Stimulated activated memory B cell treated with anti-CD40 and anti-IgM and Interleukin-4, amounts not matched to agents 10 μg/mL and 1 μg/mL and 100 μg/mL, for 72 hours (primary cell): ENCODE measurements at places on chromosomes 12 and 14.

GRCh38 chr12:27709932-27710591 is 570 bp upstream of the MRPS35 start:
- peak; percentile 56 for ATAC-seq

GRCh38 chr12:6225630-6226001 is 25.4 kb downstream of the CD9 start:
- ATAC-seq: no peak

DNA sequence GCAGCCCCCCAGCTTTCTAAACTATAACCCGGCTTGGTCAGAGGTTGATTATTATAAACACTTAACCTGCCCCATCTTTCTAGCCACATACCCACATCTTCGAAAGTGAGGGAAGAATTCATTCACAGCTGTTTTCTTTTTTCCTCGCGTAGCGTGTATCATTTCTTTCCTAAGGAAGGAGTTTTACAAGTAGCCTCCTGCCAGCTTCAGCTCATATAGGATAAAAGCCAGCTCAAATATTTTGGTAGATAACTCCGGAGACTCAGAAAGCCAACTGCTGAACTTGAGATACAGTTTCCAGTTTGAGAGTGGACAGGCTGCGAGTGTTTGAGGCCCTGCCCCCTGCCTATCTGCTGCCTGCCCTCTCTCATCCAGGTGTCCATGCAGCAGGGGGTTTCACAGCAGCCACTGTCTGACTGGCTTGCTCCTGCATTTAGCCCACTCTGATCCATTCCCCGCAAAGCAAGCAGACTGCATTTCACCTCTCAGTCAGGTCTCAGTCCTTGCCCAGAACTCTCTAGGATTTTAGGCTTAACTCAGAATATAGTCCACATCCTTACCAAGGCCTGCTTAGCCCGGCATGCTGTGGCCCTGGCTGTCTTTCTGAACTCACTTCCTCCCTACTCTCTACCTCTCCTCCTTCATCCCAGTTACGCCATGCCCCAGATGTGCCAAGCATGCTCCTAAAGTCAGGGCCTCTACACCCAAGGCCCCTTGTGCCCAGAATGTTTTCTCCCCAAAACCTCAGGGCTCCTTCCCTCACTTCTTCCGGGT is 46.9 kb downstream of the EVL start:
- ATAC-seq: no peak

DNA sequence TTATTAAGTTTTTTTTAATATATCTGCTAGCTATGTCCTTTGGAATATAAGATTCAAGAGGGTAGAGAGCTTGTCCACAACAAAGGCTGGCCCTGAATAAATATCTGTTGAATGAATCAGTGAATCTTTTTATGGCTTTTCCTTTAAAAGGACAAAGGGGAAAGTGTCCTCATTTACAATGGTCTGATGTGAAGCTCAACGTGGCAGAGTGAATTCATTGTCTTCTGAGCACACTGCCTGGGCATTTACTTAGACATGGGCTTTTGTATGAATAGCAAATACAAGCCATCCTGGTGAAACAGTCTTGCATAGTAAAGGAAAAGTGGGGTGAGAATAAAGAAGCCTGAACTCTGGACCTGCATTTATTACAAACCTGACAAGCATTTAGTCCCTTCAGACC is 201.2 kb downstream of the NELL2 start:
- ATAC-seq: no peak

DNA sequence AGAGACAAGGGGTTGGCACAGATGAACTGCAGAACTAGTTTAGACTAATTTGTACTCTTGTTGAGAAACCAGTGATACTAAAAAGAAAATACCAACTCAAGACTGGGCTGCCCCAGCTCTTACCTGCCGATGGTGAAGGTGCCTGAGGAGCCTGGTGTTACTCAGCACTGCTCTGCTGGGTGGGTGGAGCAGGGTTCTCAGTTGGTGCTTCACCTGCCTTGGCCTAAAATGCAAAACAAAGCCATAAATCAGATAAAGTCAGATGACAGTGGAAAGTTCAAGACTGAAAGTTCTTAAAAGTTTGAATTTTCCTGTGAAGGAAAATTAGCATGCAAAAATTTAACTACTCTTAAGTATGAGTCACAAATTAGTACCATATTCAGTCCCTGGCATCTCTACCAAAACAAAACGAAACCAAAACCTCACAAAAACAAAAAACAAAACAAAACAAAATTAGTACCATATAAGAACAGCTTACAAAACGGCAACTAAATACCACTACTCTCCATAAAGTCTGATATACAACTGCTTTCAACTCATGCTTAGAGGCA is 21.9 kb downstream of the YBX3 start:
- ATAC-seq: no peak

DNA sequence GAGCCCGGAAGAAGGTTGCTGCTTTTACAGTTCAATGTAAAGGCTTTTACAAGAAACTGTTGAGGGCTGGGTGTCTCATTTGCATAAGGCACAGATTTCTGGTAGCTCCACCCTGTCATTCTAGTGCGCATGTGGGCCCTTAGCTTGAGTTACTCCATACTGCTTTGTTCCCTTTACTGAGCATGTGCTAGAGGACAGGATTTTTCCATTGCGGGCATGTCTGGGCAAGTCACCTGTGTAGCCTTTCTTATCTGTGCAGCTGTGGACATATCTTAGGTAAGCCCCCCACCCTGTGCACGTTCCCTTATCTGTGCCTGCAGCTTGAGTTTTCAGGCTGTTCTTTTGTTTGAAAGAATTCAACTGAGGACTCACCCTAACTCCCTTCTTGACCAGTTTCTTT is 56.2 kb upstream of the ARHGAP5 start:
- ATAC-seq: no peak

DNA sequence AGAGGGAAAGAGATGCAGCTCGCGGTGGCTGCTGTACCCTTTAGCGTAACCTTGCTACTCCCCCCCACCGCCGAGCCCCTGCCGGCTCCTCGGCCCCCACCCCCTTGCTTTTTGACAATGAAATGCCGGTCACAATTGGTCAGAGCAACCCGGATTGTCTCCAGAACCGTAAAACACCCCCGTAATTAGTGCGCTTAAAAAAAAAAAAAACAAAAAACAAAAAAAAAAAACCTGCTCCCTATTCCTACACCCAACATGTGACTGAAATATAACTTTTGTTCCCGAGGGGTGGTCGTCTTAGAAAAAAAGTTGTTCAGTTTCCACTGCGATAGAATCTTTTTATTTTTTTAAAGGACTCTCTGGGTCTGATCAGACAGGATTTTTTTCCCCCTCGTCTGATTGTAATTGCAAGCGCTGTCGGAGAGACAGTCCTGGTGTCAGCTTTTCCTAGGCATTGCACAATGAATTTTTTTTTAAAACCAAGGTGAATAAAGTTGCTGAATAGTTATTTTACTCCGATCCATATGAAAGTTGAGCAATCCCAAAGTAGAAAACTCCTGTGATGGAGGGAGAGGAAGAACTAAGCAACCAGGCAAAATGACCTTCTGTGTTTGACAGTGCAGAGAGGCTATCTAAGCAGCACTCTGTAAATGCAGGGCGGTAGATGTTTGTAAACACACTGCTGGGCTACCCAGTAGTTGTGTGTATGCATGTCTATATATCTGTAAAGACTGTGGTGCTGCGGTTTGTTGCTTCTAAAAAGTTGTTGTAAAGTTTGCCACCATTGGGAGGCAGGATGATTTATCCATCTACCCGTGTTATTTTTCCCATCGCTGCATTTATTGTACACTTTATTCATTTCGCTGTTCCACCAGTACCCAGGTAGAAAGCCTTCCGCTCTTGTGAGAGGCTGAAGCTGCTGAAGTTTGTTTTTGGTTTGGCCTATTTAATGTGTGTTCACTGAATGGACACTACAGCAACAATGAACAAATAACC is 1.1 kb downstream of the ETV6 start:
- no peak for ATAC-seq

GRCh38 chr12:54393207-54393609 is 8.7 kb upstream of the ZNF385A start:
- ATAC-seq: no peak

GRCh38 chr14:23530375-23531055 is 21.1 kb downstream of the ZFHX2 start:
- ATAC-seq: no peak

DNA sequence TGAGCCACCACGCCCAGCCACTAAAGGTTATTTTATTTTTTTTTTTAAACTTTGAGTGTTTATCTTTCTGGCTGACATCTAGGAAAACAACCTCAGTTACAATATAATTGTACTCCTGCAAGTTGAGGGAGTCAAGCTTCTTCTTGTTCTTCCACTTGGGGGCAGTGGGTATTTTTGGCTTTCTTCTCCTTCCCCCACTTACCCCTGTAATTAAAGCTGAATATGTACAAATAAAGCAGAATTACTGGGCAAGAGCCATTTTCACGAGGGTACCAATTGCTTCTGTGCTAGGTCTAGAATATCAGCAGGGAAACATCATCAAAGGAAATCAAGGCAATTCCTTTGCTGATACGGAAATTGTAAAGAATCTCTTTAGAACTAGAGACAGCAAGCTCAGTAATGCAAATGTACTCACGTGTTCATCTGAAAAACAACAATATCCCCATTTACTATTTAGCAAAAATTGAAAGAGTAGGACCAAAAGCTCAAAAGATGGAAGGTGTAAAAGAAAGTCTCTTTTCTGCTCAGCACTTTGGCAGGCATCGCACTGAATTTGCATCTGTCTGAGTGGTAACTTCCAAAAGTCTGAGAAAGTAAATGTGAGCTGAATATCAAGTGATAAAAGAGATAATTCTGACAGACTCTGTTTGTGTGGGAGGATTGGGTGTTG is 72.8 kb downstream of the TAOK3 start:
- ATAC-seq: no peak

GRCh38 chr12:57771873-57772428 is at the start of gene METTL1:
Gene METTL1, minus strand, starts transcription at chr12:57772105. Its CDS starts 22 bp downstream, at chr12:57772083.
- ATAC-seq: peak; percentile 96

DNA sequence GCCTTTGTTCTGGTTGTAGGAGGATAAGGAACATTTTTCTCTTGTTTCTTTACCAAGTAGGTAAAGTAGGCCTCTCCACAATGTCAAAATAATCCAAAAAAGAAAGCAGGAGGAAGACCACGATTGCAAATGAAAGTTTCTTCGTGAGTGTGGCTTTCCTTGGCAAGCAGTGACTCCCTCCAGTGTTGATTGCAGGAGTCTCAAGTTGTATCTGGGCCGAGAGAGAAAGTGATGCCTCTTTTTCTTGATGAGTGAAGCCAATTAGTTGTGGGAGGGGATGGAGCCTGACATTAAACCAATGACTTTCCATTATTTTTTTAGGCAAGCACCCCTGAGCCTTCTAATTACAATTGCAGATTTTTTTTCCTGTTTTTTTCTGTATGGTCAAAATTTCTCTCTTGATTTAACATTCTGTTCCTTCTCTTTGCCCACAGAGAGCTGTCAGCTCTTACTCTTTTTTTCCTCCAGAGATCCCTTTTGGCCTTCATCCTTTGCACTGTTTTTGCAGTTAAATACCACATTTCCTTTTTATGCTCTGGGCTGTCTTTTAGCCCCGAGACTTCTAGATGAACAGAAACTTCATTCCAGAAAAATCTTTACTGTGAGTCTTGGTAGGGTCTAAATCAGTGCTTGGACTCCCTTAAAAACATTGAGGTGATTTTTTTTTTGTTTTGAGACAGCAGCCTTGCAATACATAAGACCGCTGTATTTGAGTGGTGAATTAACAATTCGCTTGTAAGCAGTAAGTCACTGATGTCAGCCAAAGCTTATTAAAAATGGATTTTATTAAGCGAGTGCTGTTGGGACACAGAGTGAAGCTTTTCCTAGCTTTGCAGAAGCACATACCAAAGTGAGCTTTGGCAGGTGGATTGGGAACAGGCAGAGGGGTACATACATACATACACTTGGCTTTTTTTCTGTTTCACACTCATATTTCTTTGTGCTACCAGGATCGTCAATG is 15.8 kb downstream of the FBXW8 start:
- ATAC-seq: no peak

DNA sequence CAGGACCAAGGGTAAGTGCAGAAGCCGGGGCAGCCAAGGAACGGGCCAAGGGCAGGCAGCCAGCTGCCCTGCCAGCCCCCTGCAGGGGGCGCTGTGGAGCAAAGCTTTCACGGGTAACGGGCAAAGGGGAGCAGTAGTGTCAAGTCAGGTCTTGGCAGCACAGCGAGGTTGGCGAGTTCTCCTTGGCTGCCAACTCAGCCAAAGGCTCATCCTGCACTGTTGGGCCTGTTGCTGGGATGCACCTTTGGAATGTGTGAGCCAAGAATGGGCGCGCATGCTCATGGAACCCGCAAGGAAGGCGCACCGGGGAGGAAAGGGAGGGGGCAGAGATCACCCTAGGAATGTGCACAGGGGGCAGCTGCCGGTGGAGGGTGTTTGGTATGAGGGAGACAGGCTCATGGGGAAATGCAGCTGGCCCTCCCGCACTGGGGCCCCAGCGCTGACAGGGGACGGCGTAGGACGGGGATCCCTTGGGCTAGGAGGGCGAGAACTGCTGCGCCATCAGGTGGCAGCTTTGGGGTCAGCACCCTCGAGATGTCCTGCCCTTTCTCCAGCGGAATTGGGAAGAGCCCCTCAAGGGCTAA is 138.0 kb downstream of the ASCL4 start:
- peak; percentile 79 for ATAC-seq

- ATAC-seq: no peak
Observed at GRCh38 chr12:108670066-108670631, 36.5 kb upstream of the SELPLG start.

GRCh38 chr14:75880512-75880911 is 101.3 kb downstream of the TGFB3 start:
- no peak for ATAC-seq

DNA sequence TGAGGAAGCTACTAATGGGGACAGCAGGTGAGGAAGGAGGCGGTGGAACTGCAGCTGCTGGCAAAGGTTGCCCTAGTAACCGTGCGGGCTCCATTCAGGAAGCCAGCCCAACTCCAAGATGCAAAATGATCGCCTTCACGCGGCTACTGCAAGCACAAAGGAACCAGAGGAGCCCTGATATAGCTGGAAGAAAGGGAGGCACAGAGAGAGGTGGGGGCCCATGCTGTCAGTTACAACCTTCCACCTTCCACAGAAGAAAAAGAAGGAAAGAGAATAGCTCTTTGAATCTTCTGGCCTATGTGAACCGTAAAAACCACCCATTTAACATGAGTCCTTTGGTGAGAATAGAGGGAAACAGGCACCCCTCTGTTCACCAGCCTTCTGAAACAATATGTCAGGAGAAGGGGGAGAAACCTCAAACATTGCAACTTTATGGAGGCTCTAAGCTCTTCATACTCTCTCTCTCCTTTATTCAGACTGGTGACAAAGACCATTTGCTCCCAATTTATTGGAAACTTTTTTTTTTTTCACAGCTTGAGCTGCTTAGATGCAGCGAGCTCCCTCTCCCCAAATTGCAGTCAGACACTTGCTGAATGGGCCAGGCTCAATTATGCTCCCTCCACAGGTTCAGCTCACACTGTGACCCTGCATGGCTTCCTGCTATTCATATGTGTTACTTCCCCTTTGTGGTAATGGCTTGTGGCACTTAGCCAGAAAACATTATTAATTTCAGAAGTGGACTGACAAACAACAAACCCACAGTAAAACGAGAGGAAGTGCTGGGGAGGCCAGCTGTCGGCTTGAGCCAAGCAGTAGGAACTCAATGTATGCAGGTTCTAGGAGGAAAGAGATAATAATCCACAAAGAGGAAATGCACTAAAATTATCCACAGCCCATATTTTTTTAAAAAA is 6.2 kb downstream of the DUSP6 start:
- peak; percentile 98 for ATAC-seq

GRCh38 chr12:95522692-95523091 is 28.6 kb downstream of the USP44 start:
- ATAC-seq: no peak
